Endothelial cell of umbilical vein (primary cell): ENCODE measurements at places on chromosomes 11 and 22. TPM values are rescaled to one million over a fixed set of nuclear protein-coding genes. Genes with fewer than 3 reads are reported as not detected.

HMOX1 gene
- total RNA-seq: 29.2 and 41.1 TPM in 2 replicates

SLC22A8 gene
- not detected in 2 replicates for total RNA-seq

OR8A1 gene
- total RNA-seq: not detected in 2 replicates

LRRC56 gene
- 0.55 and 0.90 TPM in 2 replicates for total RNA-seq

TOP3B gene
- 49.9 and 56.5 TPM in 2 replicates for total RNA-seq

DTX4 gene
- total RNA-seq: 0.51 and 0.91 TPM in 2 replicates

KRTAP5-7 gene
- total RNA-seq: not detected in 2 replicates

ASCL2 gene
- not detected in 2 replicates for total RNA-seq

SMC1B gene
- total RNA-seq: 0.07 TPM in 1 of 2 replicates, not detected in the other

TRIM48 gene
- not detected in 2 replicates for total RNA-seq

RAB36 gene
- 2.6 and 2.7 TPM in 2 replicates for total RNA-seq

CDC42BPG gene
- total RNA-seq: 0.42 and 0.62 TPM in 2 replicates

THRSP gene
- total RNA-seq: not detected in 2 replicates

NTM gene
- total RNA-seq: 1.00 and 1.0 TPM in 2 replicates

MRGPRX1 gene
- total RNA-seq: not detected in 2 replicates

GRAP2 gene
- not detected in 2 replicates for total RNA-seq

ANGPTL5 gene
- not detected in 2 replicates for total RNA-seq

BID gene
- total RNA-seq: 39.0 and 48.2 TPM in 2 replicates

MPZL2 gene
- 37.1 and 49.5 TPM in 2 replicates for total RNA-seq

ACAT1 gene
- 51.7 and 59.9 TPM in 2 replicates for total RNA-seq

ACTN3 gene
- total RNA-seq: 0.18 TPM in 1 of 2 replicates, not detected in the other

APOL5 gene
- total RNA-seq: not detected in 2 replicates

OR8D1 gene
- not detected in 2 replicates for total RNA-seq

SLC39A13 gene
- total RNA-seq: 86.3 and 91.9 TPM in 2 replicates

DEPDC5 gene
- total RNA-seq: 28.6 and 36.6 TPM in 2 replicates

PLAAT3 gene
- total RNA-seq: 22.8 and 24.2 TPM in 2 replicates

ART1 gene
- not detected in 2 replicates for total RNA-seq

ARHGEF12 gene
- 117 and 125 TPM in 2 replicates for total RNA-seq
